AML-193 (cell line): ENCODE measurements at places on chromosomes 7 and 10.

GRCh38 chr7:15041226-15041625 lies 138.7 kb upstream of the DGKB start:
- no peak for DNase-seq

DNA sequence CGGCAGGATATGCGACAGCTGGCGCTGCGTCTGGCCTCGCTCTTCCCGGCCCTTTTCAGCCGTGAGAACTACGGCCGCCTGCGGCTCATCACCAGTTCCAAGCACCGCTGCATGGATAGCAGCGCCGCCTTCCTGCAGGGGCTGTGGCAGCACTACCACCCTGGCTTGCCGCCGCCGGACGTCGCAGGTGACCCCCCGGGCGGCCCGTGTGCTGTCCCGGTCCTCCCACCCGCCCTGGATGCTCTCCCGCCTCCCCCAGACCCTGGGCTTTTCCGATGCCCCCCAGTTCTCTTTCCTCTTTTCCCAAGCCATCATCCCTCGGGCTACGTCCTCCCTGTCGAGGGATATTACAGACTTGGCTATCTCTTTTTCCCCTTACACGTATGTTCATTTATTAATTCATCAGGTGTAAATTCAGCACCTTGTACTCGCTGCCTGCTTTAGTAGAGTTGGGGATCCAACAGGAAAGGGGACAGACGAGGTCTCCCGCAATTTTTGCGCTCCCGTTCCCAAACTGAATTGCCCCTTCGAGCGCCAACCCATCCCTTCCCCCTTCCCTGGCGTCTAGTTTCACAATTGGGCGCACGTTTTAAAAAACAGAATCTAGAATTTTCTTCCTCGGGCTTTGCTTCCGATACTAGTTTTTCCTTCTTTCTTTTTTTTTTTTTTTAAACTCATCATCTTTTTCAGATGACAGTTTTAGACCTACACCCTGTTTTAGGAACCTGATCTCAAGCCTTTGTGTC lies 846 bp downstream of the MINPP1 start:
- DNase-seq = peak; percentile 17

DNA sequence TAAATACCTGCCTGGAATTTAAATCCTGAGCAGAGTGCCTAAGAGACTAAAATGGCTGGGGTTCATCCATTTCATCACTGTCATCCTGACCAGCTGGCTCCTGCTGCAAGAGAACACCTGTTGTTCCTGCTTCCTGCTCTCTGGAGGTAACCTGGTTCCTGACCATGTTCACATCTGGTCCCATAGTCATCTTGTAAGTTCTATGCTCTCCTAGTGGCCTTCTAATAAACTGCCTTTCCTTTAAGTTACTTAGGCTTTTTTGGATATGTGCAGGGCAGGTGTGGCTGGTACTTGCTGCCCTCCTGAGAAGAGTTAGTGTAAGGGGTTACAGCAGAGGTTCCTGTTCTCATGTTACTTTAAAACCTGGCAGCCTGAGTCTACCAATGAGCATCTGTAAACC lies 80.0 kb downstream of the NRCAM start:
- no peak for DNase-seq

- no peak for DNase-seq
Measured at GRCh38 chr7:84583331-84583730, 388.7 kb upstream of the SEMA3A start.

GRCh38 chr10:49734676-49735075 lies 27.4 kb downstream of the OGDHL start:
- DNase-seq = no peak

GRCh38 chr7:27302590-27302989 lies 60.0 kb downstream of the EVX1 start:
- no peak for DNase-seq

DNA sequence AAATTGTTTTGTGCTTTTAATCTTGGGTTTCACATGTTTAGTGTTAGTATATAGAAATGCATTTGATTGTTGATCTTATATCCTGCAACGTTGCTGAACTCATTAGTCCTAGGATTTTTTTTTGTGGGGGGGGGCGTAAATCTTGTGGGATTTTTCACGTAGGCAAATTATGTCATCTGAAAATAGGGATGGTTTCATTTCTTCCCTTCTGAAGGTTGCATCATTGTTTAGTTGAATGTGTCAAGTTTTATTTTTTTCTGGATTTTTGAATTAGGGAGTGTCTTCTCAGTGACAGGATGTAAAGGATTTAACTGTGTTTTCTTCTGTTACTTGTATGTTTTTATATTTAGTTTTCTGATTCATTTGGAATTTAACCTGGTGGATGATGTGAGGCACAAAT lies 26.7 kb downstream of the MKLN1 start:
- DNase-seq = no peak

DNA sequence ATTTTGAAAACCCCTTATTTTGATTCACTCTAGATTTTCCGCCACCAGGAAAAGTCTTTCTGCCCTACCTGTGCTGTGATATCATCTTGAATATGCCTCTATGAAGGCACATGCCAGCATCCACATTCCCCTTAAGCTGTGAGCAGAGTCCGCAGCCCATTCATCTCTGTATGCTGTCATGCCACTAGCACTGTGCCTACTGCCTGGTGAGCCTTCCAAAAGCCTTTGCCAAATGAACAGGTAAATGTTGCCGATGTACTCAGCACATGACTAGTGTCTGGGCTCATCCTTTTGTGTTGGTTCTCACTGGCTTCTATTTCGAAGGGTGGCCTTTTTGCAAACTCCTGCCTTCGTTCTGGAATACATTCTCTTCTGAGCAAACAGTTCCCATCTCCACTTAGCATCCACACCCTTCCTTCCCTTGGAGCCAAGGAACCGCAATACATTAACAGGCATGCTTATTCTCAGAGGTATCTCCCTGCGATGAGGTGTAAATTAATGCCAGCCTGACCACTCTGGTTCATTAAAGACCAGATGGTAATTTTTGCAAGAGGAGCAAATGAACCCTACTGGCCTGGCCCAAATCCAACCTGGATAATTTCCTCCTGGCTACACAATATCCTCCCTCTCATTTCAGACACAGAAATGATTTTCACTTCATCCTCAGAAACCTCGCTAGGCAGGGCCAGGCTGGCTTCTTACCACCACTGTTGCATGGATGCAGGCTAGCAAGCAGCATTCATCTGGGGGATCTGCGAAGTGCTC lies 339.7 kb upstream of the NFE2L3 start:
- no peak for DNase-seq

DNA sequence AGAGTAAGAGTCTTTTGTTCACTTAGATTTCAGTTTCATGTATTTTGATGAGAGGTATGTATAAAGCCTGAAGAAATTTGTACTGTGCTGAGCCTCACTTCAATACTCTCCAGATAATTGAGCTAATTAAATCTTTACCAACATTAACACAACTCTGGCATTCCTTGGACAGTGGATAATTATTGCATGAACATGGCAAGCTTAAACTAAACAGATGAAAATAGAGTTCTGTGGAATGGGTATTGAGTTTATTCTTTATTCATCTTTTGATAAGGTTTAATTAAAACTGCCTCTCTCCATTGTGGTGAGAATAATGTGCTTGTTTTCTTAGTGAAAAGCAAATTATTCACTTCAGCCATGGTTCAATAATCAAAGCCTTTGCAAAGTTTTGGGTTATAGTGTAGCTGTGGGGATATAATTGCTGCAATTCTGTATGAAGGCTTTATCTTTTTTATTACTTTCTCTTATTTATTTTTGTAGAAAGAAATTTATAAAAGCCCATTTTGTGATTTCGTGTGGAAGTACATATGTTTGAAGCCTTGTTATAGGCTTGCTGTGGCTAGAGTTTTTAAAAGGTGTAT lies 126.4 kb upstream of the FZD1 start:
- no peak for DNase-seq

DNA sequence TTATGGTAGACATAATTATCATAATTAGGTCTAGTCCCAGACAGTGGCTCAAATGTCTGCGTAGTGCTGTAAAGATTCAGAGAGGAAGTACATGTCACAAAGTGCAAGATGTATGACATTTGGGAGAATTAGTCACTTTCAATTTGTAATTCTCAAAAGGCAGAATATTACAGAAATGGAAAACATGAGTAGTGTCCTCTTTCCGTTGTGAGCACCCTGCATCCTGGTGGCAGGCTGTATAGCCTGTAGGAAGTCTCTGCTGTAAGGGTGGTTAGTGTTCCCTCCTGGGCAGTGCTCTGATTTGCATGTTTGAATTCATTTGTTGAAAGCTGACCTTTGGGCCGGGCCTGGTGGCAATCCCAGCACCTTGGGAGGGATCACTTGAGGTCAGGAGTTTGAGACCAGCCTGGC lies 17.0 kb downstream of the CDK14 start:
- no peak for DNase-seq

GRCh38 chr10:34001087-34001580 lies 666.7 kb upstream of the NRP1 start:
- no peak for DNase-seq

DNA sequence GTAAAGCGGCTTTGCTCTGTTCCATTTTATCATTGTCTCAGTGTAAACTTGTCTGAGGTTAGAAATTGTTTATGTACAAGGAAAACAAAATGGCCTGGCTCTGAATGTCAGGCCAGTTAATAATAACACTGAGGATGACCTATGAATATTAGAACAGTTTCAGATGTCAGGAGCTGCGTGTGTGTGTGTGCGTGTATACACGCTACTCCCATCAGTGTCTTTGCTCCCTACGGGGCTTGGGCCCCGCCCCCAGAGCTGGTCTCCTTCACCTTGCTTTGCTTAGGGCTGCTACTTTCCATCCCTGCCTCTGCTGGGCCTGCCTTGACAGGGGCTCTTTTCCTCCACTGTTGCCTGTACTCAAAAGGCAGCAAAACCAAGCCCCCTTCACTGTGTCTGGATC lies 142.3 kb upstream of the BET1 start:
- DNase-seq = no peak

GRCh38 chr10:26890956-26891355 lies 30.2 kb upstream of the ABI1 start:
- DNase-seq = peak; percentile 41

DNA sequence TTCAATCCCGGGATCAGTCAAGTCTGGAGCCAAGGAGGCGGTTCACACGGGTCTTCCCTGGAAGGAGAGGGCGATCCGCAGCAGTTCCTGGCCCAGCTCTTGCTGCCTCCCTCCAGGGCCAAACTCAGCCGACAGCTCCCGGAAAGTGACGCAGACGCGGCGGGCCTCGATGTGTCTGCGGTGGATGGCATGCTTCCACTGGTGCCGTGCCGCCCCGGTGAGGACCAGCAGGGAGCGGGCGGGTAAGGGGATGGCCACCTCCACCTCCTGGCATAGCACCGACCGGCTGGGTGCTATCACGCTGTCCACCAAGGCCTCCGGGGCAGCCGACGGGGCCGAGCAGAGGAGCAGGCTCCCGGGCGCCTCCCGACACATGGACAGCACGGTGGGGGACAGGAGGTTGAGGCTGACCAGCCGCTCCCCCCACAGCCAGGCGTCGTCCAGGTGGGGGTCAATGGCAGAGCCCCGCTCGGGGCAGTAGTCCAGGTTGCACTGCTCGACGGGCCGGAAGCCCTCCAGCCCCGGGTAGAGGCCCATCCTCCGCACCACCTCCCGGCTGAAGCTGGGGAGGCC lies 7.2 kb downstream of the ALKBH4 start:
- DNase-seq = no peak
